ENCODE measurements at places on chromosomes 3 and 15. TPM values are rescaled to one million over a fixed set of nuclear protein-coding genes. Genes with fewer than 3 reads are reported as not detected.

Gene FAM98B
- 13.0 TPM for total RNA-seq

Gene TPRA1
- total RNA-seq = 26.8 TPM

Gene DLEC1
- total RNA-seq = not detected

Gene C3orf70
- total RNA-seq = 8.2 TPM

Gene MTHFS
- total RNA-seq = 45.5 TPM

Gene C2CD4A
- total RNA-seq = not detected

Gene DALRD3
- total RNA-seq = 46.4 TPM

Gene RAD18
- 22.0 TPM for total RNA-seq

DNA sequence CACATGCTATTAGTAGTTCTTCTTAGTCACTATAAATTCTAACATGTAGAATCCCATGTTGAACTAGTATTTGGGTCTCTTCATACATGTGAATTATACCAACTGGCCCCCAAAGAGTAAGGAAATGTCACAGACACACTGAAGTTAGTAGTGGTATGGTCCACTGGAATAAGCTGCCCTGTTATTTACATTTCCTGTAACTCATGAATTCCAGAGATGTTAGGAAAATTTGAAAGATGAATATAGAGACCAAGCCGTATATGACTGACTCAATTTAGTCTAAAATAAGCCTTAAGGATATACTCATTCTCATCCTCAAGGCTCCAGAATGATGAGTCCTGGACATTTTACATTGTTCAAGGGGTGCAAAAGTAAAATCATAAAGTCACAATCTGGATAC, 81.2 kb downstream of the FBXL22 start:
- no peak for DNase-seq

DNA sequence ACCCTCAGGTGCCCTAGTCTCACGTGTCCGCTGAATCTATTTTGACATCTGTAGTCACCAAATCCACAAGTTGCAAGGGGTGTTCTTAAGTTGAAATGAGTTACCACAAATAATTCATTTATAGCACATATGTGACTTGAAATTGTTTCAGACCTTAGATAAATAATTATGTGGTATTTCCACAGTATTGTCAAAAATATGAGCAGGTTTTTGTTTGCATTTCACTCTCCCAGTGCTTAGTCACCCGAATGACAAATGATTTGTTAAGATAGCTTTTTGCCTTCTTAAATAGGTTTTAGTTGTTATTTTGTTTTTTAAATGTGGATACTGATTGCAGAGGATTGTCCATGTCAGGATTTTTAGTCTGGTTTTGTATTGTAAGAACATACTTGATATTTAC, 2.6 kb downstream of the MFSD1 start:
- DNase-seq = no peak

GRCh38 chr15:48090115-48090514, 30.7 kb upstream of the SLC24A5 start:
- no peak for DNase-seq

DNA sequence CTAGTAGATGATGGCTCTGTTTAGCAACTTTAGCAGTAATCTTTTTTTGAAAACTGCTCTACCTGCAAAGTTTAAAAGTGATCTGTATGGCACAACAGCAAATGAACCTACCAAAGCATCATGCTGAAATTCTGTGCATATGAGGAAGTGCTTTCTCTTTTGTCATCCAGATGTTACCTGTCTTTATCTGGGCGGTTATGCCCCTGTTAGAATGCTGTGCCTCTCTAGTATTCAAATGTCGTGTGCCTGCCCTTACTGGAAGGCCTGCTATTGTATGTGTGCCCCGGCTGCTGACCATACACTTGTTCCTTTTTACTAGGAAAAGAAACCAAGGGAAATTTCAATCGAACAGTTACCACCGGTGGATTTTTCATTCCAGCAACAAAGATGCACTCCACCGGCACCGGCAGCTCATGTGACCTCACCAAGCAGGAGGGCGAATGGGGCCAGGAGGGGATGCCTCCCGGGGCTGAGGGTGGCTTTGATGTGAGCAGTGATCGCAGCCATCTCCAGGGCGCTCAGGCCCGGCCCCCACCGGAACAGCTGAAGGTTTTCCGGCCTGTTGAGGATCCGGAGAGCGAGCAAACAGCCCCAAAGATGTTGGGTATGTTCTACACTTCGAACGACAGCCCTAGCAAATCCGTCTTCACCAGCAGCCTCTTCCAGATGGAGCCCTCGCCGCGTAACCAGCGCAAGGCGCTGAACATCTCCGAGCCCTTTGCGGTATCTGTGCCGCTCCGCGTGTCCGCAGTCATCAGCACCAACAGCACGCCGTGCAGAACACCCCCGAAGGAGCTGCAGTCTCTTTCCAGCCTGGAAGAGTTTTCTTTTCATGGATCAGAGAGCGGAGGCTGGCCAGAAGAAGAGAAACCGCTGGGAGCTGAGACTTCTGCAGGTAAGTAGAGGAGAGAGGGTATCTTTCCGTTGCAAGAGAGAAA, 61.6 kb downstream of the TMEM39A start:
- no peak for DNase-seq

- DNase-seq = no peak
Observed at GRCh38 chr15:38662033-38662802, 97.6 kb upstream of the RASGRP1 start.

- no peak for DNase-seq
Observed at GRCh38 chr3:143612541-143612940, 235.7 kb downstream of the SLC9A9 start.

- DNase-seq = peak; percentile 85
Observed at GRCh38 chr3:70982700-70983140, 600.8 kb downstream of the FOXP1 start.

GRCh38 chr15:23570486-23570885, 5.0 kb downstream of the MKRN3 start:
- no peak for DNase-seq

DNA sequence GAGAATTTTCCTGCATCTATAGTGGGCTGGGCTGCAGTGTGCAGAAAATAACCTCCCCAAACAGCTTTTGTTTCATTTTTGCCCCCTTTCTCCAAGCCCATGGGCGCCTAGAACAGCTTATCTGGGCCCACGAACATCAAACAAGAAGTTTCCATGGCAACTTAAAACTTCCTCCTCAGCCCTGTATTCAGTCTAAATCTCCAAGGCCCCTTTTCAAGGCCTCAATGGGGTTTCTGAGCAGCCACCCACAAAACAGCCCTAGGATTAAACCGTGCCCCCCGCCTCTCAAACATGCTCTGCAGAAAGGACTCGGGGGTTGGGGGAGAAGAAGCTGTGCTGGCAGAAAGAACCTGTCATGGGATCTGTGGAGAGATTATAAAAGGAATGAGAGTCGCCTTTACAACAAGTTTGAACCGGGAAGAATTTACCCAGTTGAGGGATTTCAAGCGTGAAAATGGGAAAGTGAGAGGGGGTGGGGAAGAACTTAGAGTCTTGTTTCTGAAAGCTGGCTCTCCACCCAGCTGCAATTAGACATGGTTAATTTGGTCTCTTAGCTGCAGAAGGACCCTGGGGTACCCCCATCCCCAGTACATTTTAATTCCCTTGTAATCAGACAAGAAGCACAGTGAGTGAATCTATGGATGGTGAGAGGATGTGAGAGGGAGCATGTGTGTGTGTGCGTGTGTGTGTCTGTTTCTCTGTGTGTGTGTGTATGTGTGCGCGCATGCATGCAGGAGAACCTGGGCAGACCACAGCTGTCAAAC, 4.3 kb upstream of the FAM107A start:
- peak; percentile 21 for DNase-seq

DNA sequence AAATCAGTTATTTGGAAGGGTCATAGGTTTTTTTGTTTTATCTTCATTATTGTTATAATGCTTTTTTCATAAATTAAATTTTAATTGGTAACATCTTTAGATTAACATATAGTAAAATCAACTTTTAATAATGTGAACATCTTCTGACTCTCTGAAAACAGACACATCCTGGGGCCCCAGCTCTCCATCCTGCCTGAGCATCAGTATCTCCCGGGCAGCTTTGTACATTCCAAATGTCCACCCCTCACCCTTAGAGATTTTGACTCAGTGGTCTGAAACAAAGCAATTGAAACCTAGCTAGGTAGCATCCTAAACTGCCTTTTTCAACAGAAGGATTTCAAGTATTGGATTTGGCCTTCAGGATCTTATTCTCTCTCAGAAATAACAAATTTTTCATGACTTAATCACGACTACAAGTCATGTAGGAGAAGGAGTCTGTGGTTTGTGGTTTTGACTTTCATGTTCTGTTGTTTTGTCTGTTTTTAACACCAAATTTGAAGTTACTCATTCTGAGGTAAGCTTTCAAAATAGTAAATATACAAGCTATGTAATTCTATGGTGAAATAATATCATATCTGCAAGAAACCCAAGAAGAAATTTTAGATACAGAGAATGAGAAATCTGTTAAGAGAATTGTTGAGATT, 147.3 kb upstream of the UBE2E2 start:
- peak; percentile 88 for DNase-seq

GRCh38 chr3:129723558-129724324, 117.3 kb upstream of the PLXND1 start:
- DNase-seq = peak; percentile 47

DNA sequence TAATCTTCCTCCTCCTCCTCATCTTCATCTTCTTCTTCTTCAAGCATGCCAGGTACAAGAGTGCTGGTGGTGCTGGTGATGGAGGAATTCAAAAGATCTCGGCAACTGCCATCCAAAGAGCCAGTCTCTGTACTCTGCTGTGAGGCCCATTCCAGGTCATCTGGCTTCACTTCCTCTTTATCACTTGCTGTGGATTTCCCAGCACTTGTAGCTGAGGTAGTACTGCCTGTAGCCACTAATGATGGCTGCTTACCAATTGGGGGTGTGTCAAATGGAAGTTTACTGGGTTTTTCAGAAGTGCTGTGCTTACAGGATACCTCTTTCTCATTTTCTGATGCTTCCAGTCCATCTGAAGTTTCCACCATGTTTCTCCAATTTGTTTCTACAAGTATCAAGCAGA, 28.8 kb upstream of the SHC4 start:
- DNase-seq = no peak

DNA sequence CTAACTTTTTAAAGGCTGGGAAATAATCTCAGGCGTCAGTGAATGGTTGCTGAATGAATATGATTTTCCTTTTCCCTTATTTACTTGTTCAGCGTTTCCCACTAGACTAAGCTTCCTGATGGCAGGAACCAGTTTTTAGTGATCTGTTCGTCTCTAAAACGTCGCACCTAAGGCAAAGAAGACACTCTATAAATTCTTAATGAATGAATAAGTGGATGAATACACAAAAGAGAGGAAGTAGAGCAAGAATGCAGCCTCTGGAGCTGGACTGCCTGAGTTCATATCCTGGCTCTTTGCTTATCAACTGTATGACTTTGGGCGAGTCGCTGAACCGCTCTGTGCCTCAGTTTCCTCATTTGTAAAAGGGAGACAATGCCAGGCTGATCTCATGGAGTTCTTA, 38.7 kb downstream of the WNT7A start:
- no peak for DNase-seq

- DNase-seq = no peak
Observed at GRCh38 chr15:52788099-52788986, 1.8 kb downstream of the ONECUT1 start.

All from RPMI7951 (cell line).